Neural progenitor cell (in vitro differentiated cells): ENCODE measurements at places on chromosomes 3 and 15. TPM values are rescaled to one million over a fixed set of nuclear protein-coding genes. Genes with fewer than 3 reads are reported as not detected.

GRCh38 chr15:86327230-86327865 lies 247.7 kb downstream of the AGBL1 start:
- no peaks in the 10 kb centered on the region for H3K27me3 ChIP-seq
- H3K36me3 ChIP-seq: no peaks in the 10 kb centered on the region
- DNase-seq: no peak
- H3K4me3 ChIP-seq: no peak overlapping the region
- H3K27ac ChIP-seq: no peak overlapping the region

- no peak overlapping the region for H3K4me3 ChIP-seq
- H3K4me1 ChIP-seq: no peaks in the 10 kb centered on the region
- H3K36me3 ChIP-seq: no peaks in the 10 kb centered on the region
- no peak for DNase-seq
These were observed 148.1 kb downstream of the NTRK3 start for GRCh38 chr15:88108477-88108876.

DNA sequence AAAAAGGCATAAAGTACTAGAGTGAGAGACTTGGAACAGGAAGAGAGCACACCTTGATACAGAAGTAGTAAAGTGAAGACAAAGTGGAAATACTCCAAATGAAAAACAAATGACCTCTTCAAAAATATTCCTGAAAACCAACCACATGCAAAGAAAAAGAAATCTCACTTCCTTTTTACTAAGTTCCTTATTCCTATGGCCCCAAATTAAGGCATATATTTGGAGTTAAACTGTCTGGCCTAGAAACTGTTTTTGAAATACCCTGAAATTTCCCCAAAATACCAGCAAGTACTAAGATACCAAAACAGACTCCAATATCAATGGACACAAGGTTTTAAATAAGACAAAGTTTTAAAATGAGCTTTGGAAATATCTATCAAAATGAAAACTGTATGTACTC lies 58.2 kb downstream of the ZNF148 start:
- H3K27me3 ChIP-seq: no peaks in the 10 kb centered on the region
- peaks cover 4% of the 10 kb centered on the region for H3K36me3 ChIP-seq
- DNase-seq: no peak
- peaks cover 24% of the 10 kb centered on the region for H3K4me1 ChIP-seq
- no peak overlapping the region for H3K4me3 ChIP-seq

DNA sequence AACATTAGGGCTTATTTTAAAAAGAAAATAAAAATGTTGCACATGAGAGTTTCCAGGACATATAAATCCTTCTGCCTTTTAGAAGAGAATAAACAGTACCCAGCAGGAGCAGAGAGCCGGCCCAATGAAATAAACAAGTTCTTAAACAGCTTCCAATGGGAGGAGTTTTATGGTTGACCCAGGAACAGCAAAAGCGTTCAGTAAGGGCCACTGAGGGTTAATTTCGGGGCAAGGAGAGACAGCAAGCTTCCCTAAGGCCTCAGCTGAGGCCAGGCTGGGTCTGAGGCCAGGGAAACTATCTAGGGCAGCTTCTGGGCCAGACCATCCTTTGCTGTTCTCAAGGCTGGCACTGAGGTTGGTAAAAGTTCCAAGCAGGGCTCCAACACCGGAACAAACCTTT lies 3.4 kb downstream of the PDZRN3 start:
- DNase-seq: no peak
- no peak overlapping the region for H3K4me3 ChIP-seq
- H3K27me3 ChIP-seq: peaks cover 22% of the 10 kb centered on the region
- H3K4me1 ChIP-seq: peaks cover 20% of the 10 kb centered on the region
- no peak overlapping the region for H3K27ac ChIP-seq

DNA sequence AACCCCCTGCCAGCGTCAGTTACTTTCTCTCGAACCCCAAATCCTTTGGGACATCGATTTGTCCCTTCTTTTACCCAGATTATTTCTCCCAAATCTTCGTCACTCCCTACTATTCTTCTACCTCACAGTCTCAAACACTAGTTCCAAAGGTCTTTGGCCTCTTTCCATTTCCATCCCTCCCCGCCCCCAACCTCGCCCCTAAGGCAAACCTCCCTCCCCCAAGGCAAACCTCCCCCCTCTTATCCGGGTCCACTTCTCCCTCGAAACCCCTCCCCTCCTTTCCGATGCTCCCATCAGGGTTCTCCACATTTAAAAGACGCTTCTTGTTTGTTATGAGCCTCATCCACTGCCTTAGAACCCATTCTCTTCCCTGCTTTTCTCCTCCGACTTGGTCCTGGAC lies 583 bp downstream of the EAF1 start:
- no peak overlapping the region for H3K27ac ChIP-seq
- DNase-seq: peak; percentile 6
- H3K4me1 ChIP-seq: peaks cover 17% of the 10 kb centered on the region
- H3K27me3 ChIP-seq: no peaks in the 10 kb centered on the region

Gene MLF1
- 25.4 and 37.0 TPM in 2 replicates for total RNA-seq

DNA sequence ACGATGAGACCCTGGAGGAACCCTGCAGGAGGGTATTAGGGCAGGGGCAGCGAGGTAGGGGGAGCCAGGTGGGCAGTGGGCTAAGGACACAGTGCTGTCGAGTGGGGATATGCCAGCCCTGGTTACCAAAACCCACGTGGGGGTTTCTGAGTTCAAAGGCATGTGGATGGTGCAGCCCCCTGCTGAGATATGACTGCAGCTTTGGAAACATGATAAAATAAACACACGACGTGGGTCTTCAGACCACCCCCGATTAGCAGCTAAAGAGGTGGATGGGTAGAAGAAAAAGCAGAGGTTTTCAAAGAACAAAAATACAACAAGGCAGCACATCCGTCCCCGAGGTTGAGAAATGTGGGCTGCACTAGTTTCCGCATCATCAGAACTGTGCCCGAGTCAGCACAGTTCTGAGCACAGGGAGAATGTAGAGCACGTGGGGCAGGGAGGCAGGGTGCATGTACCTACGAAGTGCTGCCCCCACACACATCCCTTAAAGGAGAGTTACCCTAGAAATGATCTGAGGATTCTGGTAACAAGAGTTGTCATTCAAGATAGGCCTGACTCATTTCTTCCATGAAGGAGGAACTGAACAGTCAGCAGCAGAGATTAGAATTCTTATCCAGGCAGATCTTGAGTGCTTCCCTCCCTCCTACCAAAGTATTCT lies 121.3 kb downstream of the RPLP1 start:
- DNase-seq: no peak
- H3K27ac ChIP-seq: no peak overlapping the region

Gene ACTRT3
- 0.31 and 0.34 TPM in 2 replicates for total RNA-seq

Gene NOP10
- 123 and 151 TPM in 2 replicates for total RNA-seq
